ENCODE measurements at places on chromosomes 3 and 15. TPM values are rescaled to one million over a fixed set of nuclear protein-coding genes. Genes with fewer than 3 reads are reported as not detected.

The CELSR3 gene
- 0.60 TPM for polyA plus RNA-seq

DNA sequence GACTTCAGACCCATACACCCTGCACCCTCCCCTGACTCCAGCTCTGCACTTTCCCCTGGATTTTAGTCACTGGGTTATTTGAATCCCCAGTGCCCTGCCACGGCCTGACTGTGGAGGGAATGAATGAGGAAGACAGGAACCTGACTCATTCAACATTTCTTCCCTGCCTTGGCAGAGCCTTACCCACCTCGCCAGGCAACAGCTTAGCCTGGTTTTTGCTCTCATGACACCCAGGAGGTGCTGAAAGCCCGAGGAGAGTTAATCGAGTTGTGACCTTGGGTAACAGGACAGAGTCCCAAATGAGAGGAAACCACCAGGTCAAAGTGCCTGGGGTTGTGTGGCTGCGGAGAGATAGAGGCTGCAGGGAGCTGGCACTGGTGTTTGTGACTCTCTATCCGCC, 128.3 kb downstream of the SMAD6 start:
- no peak for DNase-seq

The MINAR1 gene
- polyA plus RNA-seq: 0.14 TPM

DNA sequence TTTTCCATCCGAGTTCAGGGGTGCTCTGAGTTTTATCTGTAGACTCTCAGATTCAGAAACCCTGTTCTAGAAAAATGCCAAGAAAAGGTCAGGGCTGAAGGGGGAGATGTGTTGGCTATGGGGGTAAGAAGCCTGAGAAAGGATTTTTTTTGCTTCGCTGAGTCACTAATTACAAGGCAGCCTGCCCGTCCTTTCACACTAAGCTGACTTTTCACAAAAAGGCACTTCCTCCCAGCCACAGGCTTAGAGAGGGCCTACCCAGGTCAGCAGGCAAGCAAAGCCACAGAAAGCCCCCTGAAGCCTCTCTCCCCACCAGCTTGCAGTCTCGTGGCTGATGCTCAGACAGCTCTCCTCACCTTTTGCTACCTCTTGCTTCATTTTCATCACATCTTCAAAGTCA, 192.6 kb upstream of the PRICKLE2 start:
- no peak for DNase-seq

DNA sequence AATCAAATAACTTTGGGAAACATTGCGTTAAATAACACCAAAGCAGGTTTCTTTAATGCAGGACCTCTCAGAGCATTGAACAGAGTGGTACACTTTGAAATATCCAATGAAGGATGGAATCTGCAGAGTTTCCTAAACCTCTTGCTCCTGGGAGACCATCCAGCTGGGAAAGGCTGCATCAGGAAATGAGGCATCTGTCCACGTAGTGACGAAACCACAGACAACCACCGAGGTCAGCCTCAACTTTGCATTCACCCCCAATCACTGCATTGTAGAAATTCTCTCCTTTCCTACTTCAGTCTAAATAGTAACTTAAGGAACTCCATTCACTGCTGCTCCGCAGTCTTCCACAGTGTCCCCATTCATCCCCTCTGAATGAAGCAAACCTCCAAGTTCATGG, 41.5 kb upstream of the CDV3 start:
- no peak for DNase-seq

DNA sequence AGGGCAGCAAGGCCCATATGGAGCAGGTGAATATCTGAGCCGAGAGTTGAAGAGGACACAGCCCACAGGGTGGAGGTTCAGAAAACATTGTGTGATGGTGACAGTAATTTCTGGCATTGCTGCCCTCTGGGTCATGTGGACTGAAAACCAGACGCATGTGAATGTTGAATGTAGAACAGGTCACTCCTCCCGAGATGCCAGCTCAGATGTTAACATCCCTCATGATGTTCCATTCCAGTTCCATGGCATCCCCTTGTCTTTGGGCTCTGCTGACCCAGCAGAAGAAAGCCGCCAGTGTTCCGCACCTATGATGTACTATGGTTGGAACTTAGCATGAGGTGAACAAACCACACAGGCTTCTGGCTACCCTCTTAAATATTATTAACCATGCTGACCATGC, 110.7 kb upstream of the CTDSPL start:
- no peak for DNase-seq

The UBL7 gene
- 151 TPM for polyA plus RNA-seq

GRCh38 chr15:43498990-43499389, 6.0 kb upstream of the TP53BP1 start:
- DNase-seq: no peak

DNA sequence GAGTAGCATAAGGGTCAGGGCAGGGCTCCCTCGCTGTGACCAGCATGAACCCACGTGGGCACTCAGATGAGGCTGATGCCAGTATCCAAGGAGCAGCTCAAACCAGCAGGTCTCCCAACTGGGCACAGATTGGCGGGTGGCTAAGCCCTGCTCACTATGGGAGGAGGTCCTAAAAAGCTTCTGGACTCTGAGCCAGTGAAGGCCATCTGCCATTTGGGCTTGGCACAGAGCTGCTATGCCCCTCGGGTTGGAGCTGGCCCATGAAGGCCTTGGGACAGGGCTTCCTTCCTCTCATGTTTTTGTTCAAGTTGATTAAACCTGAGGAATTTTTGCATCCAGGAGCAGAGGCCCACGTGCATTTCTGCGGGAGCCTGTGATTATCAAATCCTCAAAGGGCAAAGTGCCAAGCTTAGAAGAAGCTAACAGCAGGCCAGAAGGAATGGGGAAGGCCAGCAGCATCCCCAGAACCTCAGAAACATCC, 4.3 kb upstream of the STRA6 start:
- no peak for DNase-seq

GRCh38 chr15:71129669-71130068, 14.4 kb downstream of the THSD4 start:
- DNase-seq: no peak

The DPPA2 gene
- polyA plus RNA-seq: not detected

The SI gene
- polyA plus RNA-seq: not detected

- no peak for DNase-seq
Observed at GRCh38 chr15:93553167-93553935, 464.3 kb upstream of the RGMA start.

The TERC gene
- polyA plus RNA-seq: not detected

The P4HTM gene
- 20.3 TPM for polyA plus RNA-seq

The CCDC54 gene
- not detected for polyA plus RNA-seq

DNA sequence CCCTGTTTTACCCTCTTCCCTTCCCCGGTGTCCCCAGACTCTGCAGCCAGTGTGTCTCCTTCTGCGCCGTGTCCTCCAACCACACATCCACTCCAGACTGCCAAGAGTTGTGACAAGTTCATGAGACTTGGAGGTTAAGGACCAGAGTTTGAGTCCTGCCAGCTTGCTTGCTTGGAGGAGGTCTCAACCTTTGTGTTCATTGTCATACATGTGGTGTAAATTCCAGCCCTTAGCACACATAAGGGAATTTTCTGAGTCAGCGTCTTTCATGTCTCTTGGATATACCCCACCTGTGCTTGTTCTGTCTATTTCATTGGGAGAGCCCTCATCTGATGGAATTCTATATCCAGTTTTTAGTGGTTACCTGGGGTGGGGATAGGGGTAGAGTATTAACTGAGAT, 13.3 kb downstream of the CORO2B start:
- DNase-seq: no peak

DNA sequence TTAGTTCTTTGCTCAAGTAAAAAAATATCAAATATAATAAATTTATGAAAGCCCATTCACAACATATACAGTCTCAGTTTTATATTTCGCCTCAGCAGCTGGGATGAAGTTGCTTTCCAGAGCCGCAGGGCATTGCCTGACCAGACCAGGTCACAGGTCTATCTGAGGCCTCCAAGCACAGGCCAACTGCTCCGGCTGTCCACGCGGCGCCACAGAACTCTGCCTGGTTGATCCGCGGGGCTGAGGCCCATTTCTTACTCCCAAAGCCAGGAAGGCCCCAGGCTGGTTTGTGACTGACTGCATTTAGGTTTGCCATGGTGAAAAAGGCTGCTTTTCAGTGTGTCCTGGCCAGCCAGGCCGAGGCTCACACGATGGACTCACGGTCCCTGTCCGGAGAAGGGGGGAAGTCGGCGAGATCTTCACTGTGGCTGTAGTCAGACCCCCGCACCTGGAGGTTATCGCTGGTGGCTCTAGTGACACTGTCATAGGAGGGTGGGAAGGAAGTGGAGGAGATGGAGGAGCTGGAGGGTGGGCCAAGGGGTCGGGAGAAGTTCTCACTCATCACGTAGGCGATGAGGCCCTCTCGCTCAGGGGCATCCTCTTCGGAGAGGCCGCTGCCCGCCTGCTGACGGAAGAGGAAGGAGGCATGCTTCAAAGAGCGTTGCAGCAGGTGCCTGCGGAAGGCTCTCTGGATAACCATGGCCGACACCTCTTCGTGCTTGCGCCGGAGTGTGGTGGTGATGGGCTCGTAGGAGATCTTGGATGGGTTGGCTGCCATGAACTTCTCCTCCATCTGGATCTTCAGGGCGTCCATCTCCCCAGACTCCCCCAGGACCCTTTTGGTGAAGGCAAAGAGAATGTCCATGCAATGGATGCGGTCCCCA, 54.1 kb downstream of the EXOG start:
- no peak for DNase-seq

GRCh38 chr15:51044037-51044727, 50.5 kb downstream of the TNFAIP8L3 start:
- DNase-seq: no peak

DNA sequence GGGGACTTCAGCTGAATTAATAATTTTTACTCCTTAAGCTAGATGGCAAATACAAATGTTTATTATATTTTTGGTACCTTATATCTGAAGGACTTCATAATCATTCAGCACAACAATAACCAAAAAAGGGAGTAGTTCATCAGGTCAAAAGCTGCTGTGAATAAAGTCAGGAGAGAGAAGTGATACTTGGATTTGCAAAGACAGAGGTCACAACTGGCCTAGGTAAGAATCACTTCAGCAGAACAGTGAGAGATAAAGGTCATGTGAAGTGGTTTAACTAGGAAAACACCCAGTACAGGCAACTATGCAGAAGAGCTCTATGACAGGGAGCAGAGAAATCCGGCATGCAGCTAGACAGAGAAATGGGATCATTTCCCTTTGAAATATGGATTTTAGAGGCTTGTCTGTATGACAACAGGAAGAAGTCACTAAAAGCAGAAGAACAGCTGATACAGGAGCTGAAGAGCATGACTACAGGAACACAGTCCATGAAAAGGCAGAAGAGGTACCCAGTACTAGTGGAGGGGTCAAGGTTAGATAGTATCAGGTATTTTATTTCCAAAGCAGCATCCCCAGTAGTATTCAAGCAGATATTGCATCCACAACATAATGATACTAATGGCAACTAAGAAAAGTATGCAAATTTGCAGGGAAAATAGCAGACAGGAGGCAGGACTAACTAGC, 25.7 kb downstream of the ZMAT3 start:
- DNase-seq: no peak

The GPR156 gene
- not detected for polyA plus RNA-seq

All from naive thymus-derived CD8-positive, alpha-beta T cell (primary cell).